Progenitor cell of endocrine pancreas (in vitro differentiated cells): ENCODE measurements at places on chromosomes 1 and 21. TPM values are rescaled to one million over a fixed set of nuclear protein-coding genes. Genes with fewer than 3 reads are reported as not detected.

Gene FCGR1A
- total RNA-seq: not detected in 2 replicates

GRCh38 chr1:201020721-201021629 lies 2.5 kb downstream of the KIF21B start:
- DNase-seq: no peak

DNA sequence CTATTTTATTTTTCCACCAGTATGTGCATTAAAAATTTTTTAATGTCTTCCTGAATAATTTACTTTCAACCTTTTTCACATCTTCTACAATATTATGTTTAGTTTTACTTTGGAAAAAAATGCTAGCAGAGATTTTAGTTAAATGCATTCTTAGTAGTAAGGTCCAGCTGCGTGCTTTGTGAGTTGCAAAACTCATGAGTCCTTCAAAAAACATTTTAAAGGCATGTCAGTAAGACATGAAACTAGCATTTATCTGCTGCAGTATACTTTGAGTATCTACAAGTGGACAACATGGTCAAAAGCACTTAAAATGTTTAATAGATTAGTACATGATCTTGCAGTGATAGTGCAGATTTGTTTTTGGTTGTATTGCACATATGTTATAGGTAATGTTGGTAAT lies 139.0 kb downstream of the HS2ST1 start:
- DNase-seq: no peak

DNA sequence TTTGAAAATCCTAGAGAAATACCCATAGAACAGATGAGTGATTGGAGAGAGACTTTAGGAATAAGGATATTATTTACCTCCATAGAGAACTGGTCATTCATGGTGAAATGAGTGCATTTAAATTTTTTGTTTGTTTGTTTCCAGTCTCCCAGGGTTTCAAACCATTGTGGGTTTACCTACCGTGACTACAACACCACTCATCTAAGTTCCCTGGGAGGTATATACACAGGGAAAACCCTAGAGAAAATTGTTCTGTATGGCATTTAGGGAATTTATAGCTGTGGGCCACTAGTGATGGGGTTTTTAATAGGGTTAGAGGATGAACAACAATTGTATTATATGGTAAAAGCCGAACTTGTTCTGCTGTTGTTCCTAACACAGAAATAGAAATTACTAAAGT lies 109.2 kb downstream of the USP25 start:
- DNase-seq: no peak

DNA sequence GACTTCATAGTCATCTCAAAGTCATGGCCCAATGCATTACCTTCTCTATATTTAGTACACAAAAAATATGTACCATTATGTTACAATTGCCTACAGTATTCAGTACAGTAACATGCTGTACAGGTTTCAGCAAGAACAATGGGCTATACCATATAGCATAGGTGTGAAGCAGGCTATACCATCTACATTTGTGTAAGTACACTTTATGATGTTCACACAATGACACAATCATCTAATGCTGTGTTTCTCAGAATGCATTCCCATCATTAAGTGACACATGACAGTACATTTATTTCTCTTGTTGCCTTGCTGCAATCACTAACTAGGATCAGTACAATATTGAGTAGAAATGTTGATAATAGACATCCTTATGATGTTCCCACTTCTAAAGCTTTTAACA lies 46.5 kb upstream of the NFIA start:
- no peak for DNase-seq

DNA sequence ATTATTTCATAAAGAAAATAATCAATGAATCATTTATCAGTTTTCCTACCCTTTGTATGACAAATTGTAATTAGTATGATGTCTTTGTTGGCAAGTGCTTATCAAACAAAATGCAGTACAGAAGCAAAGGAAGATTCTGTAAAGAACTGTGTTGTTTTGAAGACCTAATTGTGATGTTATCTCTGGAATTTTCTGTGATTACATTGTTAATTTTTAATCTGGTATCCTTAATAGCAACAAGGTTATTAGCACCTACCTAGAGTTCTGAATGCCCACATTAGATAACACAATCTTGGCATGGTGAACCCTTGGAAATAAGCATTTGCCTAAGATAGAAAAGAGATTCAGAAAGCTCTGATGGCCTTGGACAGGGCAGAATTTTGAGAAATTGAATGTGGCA lies 274.1 kb upstream of the ST6GALNAC5 start:
- no peak for DNase-seq

GRCh38 chr1:88883156-88883555 lies 8.2 kb downstream of the GTF2B start:
- no peak for DNase-seq

- DNase-seq: no peak
Measured at GRCh38 chr1:47663286-47663685, 225.4 kb downstream of the FOXD2 start.

DNA sequence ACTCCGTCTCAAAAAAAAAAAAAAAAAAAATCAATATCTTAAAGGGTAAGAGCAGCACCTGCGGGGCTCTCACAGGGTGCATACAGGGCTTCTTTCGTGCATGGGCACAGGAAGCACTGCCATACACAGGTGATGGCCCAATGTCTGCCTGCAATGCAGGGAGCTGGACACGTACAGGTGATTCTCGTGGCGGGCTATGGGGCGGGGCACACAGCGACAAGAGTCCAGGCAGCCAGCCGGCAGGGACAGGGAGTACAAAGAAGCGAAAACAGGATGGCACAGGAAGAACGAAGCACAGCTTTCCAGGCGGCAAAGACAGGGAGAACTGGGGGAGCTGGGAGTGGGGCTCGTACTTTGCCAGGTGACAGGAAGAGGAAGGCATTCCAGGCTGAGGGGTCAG lies 1.6 kb downstream of the KIF17 start:
- no peak for DNase-seq

Gene OR10J1
- not detected in 2 replicates for total RNA-seq

Gene GPR153
- total RNA-seq: 6.3 and 6.5 TPM in 2 replicates

GRCh38 chr1:21508580-21509350 lies 458 bp upstream of the ALPL start:
- DNase-seq: peak; percentile 81

Gene RUNX3
- 0.07 TPM in 1 of 2 replicates, not detected in the other for total RNA-seq

Gene LCE2B
- not detected in 2 replicates for total RNA-seq

GRCh38 chr1:91526496-91526895 lies 25.8 kb downstream of the CDC7 start:
- no peak for DNase-seq

DNA sequence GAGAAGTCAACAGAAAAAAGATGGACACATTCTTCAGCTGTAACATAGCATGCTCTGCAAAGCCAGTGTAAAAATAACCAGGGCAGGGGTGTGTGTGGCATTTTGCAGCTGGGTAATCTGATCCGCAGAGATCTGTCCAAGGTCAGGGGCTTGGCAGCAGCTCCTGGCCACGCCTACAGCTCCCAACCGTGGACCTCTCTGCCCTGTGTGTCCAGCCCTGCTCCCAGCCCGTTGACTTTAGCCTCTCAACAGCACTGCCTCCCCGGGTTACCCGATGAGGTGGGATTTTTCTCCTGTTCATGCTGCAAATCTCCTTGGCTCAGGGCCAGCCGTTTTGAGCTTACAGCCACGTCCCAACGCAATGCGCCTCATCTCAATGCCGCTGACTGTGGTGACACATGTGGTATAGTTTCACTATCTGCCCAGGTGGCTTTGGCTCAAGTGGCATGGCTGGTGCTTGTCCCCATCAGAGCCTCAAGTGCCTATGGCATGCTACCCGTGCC lies 68.1 kb downstream of the VWA5B1 start:
- no peak for DNase-seq

DNA sequence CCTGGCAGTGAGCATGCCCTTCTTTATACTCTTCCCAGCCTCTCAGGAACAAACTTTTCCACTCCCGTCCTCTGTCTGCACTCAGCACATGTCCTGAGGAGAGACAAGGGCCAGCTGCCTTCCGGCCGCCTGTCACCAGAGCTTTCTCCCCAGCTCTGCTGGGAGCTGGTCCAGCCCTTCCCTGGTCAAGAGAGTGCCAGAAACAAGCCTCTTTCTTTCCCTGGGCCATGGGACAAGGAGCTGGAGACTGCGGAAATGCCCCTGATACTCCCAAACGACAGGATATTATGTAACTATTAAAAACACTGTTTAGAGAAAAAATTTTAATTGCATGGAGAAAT lies 10.4 kb downstream of the LAMB3 start:
- no peak for DNase-seq

Gene SPRR2B
- not detected in 2 replicates for total RNA-seq

GRCh38 chr1:205075642-205076155 lies 8.6 kb downstream of the TMEM81 start:
- no peak for DNase-seq

Gene HES2
- total RNA-seq: 0.07 and 0.12 TPM in 2 replicates

DNA sequence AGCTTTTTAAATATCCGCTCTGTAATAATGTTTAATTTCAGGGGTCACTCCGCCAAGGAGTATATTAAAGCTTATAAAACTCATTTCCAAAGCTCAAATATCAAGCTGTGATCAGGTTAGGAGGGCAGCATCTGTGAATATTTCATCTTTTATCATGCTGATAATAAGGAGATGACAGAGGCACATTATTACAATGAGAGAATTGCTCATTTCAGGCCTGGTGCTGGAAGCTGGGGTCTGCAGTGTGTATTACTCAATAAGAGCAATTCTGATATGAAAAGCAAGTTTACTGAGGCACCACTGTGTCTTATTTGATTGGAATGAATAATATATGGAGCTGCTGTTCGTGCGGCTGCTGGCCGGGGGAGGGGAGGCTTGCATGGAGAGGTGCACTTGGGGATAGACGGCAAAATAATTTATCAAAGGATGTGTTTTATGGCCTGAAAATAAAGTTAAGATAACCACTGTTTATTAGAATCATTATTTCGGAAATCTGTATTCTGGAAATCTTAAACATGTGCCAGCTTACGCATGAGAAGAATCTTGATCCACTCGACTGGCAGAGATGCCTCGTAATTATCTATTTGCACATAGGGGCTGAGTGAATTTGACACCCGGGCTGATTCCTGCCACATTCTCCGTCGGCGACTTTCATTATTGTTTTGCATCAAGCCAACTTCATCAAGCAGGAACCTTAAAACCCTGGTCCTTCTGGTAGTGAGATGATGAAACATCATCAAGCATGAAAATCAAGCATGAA lies 173.2 kb downstream of the RRAGC start:
- no peak for DNase-seq

DNA sequence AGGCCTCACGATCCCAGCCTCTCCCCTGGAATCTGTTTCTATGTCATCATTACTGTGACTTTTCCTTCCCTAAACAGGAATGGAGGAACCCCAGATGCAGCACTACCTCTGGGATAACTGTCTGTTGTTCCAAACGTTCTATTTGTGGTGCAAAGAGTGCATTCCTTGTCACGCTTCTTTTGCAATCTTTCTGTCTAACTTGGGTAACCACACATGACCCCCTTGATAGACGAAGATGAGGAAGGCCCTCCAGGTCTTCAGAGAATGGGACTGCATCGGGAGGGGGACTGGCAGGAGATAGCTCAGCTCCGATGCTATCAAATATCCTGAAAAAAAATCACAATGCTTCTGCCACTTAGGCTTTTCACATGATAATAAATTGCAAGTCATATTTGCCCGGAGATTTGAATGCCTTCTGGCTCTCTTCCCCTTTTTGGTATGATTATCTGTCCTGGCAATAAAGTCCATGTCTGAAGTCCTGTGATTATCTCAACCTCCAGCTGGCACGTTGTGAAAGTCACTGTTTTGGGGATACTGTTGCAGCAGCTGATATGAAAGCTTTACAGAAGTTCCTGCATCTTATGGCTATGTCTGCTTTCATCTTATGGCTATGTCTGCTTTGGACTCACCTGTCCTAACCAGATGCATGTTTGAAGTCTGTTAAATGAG lies 148.7 kb upstream of the LMO4 start:
- no peak for DNase-seq

DNA sequence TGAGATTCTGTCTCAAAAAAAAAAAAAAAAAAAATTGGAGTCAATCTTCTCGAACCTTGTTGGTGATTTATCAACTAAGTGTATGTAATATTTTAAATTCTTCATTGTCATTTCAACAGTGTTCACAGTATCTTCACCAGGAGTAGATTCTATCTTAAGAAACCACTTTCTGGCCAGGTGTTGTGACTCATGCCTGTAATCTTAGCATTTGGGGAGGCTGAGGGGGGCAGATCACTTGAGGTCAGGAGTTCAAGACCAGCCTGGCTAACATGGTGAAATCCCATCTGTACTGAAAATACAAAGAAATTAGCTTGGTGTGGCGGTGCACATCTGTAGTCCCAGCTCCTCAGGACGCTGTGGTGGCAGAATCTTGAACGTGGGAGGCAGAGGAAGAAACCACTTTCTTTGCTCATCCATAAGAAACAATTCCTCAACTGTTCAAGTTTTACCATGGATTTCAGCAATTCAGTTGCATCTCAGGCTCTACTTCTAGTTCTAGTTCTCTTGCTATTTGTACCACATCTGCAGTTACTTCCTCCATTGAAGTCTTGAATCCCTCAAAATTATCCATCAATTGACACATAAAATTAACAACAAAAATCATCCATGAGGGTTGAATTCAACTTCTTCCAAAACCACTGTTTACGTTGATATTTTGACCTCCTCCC lies 30.4 kb upstream of the EYA3 start:
- no peak for DNase-seq

Gene RGSL1
- not detected in 2 replicates for total RNA-seq

DNA sequence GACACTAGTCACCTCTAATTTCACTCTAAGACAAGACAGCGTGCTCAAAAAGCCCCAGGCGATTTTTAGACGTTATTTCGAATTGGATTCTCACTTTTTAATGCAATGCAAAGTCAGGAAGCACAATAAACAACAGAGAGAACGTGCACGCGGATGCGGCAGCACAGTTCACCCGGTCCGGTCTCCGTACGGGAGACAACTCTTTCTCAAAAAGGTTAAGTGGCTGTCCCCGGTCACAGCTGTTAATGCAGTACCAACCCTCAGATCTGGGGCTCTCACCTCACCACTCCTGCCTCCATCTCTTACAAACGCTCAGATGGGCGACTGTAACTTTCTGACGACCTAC lies 1.2 kb downstream of the HP1BP3 start:
- DNase-seq: no peak

- DNase-seq: no peak
Measured at GRCh38 chr1:91412371-91412770, 7.7 kb upstream of the HFM1 start.

- no peak for DNase-seq
Measured at GRCh38 chr1:211876851-211877590, 46.5 kb upstream of the LPGAT1 start.

Gene S100A16
- 46.8 and 50.2 TPM in 2 replicates for total RNA-seq

Gene CRYBG2
- total RNA-seq: 13.8 and 19.3 TPM in 2 replicates

Gene TEKT2
- 17.8 and 20.2 TPM in 2 replicates for total RNA-seq

- no peak for DNase-seq
Measured at GRCh38 chr1:147577033-147577773, 35.9 kb downstream of the BCL9 start.
